Left kidney (tissue), 8 donors: ENCODE measurements at places on chromosomes 2 and 18. TPM values are rescaled to one million over a fixed set of nuclear protein-coding genes. Genes with fewer than 3 reads are reported as not detected.

TDRD15 gene
- not detected for polyA plus RNA-seq

INHBB gene
- polyA plus RNA-seq, result not detected

EN1 gene
- polyA plus RNA-seq, result not detected

TGFA gene
- polyA plus RNA-seq, result 19.4 TPM

LAMA3 gene
- polyA plus RNA-seq, result 2.0 TPM

CCDC68 gene
- polyA plus RNA-seq, result 11.9 TPM

EMILIN2 gene
- 11.8 TPM for polyA plus RNA-seq

MORN2 gene
- polyA plus RNA-seq, result 50.5 TPM

RGPD4 gene
- 0.03 TPM for polyA plus RNA-seq

GALNT13 gene
- 2.8 TPM for polyA plus RNA-seq

DNA sequence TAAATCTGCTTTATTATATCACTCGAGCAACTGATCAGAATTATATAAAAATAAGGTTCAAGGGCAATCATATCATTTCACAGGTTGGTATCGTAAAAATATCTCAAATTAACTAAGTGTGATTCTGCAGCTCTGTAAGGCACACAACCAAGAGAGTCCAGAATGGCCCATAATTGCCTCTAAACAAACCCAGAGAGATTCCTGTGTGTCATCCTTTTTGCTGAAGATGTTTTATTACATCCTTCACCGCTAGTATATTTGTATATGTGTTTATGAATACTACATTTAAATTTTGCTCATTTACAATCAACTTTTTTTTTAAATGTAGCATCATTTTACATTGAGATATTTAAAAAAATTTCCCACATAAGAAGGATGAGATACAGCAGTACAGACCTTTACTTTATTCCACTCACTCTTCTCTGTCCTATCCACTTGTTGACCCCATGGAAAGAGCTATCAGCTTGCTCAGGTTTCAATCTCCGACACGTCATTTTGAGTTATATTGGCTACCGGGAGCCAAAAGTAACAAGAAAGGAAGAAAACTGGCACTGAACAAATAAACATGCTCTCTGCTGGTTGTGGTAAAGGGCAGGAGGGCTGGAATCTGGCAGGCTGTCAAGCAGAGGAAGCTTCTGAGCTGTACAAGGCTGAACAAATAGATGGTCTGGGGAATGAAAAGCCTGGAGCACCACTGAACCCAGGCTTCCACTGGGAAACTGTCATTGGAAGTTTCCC lies 23.1 kb downstream of the PLA2R1 start:
- peak; percentile 14 for DNase-seq

DNA sequence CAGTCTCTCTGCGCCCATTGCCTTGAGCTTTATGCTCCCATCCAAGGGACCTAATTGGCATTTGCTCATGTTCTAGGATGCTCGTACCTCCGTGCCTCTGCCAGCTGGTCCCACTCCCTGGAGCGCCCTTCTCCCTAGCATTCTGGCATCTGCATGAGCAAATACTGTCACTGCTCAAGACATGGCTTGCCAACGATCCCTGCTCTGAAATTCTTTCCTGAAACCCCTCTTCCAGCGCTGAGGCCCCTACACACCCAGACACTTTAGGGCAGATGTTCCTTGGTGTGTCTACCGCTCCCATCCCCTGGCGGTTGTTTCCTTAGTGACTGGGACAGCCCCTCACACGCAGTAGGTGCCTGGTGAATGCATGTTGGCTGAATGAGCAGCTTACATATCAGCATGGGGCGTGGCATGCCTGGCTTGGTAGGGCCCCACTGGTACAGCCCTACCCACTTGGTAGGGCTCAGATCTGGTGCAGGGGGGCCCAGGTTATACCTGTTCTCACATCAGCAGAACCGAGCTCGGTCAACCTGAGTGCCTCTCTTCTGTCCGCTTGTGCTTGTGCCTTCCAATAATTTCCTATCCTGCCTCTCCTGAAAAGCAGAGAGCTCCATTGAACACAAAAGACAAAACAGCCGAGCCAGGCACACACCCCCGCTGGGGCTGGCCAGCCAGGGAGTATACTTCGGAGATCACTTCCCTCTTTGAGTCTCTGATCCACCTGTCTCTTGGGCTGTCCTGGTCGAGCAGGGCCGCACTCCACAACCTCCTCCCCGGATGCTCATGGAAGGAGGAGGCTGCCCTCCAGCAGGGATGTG lies 59.2 kb downstream of the INHBB start:
- no peak for DNase-seq

DNA sequence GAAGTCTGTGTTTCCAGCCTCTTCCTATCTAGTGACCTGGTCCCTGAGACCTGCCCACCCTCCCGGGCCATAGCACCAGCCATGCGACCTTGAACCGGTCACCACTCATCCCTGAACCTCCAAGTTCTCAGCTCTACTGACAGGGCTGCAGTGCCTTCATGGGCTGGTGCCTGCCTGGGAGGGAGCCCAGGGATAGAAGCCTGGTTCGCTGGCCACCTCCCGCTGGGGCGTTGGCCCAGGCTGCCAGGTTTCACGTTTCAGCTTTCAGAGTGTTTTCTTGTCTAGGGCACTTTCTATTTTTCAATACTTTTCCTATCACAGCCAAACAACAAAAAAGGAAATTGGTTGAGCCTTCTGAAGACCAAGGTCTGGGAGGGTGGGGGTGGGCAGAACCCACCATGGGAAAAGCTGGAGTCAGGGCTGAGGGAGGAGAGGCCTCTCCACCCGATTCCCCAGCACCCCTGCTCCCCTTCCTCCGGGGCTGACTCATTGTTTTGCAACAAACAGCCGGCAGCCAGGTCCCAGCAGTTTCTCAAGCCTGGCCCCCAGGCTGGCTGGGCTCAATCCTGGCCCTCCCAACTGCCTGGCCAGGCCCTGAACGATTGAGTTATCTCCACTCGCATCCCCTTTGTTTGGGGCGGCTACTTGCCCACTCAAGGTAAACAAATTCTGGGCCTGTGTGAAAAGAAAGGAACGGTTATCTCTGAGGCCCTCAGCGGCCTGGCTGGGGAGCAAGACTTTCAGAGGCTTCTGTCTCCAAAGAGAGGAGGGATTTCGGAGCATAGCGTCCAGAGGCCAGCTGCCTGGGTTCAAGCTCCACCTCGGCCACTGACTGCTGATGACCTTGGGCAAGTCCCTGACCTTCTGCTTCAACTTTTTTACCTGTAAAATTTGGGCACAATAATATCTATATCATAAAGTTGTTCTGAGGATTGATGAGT lies 47.5 kb downstream of the ZFP36L2 start:
- peak; percentile 68 for DNase-seq

GRCh38 chr2:105055613-105056012 lies 17.7 kb downstream of the MRPS9 start:
- DNase-seq, result no peak

DNA sequence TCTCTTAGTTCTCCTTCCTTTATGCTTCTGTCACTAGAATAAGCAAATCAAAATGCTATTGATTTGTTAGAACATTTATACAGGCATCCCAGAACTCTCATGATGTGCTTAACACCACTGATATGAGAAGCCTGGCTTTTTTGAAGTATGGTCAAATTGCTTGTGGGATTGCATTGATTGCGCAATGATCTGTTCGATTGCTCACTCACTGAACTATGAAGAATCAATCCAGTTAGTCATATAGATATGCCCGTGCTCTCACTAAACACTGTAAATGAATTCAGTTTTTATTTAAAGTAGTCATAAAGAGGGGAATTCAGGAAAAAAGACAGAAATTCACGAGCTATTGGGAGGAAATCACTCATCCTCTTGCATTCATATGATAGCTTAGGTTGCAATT lies 1237.8 kb downstream of the SUCLG1 start:
- no peak for DNase-seq

DNA sequence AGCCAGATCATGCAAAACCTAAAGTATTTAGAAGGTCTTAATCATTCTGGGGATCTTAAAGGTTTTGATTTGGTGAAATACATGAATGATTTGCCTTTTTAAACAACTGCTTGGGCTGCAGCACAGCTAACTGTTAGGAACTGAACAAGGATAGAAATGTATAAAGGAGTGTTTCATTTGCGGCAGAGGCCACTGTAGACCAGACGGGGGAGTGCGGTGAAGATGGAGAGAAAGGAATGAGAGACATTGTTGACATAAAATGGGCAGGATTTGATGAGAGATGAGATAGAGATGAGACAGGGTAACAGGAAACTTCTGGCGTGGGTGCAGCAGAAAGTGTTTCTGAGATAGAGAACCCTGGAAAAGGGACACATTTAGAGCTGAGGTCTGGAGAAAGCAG lies 308.1 kb downstream of the TMX3 start:
- DNase-seq, result no peak

GRCh38 chr2:79994965-79995364 lies 309.6 kb downstream of the LRRTM1 start:
- DNase-seq, result no peak

DNA sequence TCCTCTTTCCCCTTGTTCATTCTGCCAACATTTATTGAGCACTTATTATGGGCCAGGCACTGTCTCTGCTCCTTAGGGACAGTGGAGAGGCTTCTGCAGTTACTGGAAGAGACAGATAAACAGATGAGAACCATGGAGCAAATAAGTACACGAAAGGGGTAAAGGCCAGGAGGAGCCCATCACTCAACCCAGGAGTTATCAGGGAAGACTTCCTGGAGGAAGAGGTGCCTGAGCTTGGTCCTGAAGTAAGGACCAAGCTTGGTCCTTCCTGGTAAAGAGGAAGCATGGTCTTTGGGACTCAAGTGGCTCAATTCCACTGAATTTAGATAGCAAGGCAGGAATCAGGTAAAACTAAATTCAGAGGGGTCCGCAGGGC lies 1.7 kb downstream of the ACTG2 start:
- no peak for DNase-seq

GRCh38 chr2:11344956-11345677 lies 681 bp upstream of the ROCK2 start:
- peak; percentile 60 for DNase-seq

- DNase-seq, result no peak
These were observed 182.7 kb downstream of the INHBB start for GRCh38 chr2:120528693-120529076.

GRCh38 chr2:189580241-189580651 lies 340 bp downstream of the SLC40A1 start:
- no peak for DNase-seq

DNA sequence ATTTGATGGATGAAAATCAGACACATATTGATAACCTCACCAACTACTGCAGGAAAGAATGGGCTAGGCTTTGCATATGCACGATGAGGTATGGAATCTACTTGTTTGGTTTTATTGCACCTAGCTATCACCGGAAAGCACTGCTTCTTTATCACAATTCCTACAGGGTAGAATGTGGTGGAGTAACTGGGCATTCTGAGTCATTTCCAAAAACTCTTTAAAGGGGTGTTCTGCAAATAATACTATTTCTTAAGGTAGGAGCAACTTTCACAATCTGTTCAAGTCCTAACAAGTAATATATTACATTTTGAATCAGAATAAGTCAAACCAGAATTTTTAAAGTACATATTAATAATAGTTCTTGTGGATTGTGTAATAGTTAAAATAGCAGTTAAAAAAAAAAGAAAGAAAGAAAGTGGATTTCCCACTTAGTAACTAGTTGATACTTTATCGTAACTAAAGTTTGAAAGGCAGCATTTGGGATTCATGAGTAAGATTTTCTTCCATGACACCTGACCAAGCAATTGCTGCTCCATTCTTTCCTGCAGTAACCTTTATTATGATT lies 40.5 kb downstream of the INO80C start:
- no peak for DNase-seq

GRCh38 chr2:176284461-176285049 lies 15.3 kb downstream of the MTX2 start:
- DNase-seq, result no peak

DNA sequence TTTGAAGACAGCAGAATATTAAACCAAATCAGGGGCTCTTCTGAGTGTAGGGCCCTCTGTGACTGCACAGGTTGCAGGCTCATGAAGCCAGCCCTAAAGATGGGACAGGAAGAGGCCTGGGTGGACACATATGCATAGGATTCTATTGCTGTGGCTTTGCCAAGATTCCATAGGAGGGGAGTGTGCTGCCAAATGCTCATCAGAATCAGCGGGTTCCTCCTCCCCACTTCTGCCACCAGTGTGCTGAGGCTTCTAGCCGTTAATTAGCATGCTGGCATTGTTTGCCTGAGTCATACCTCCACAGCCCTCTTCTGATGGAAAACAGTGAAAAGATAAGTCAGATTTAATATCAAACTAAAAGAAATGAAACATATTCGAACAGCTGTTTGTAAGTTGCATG lies 103.9 kb upstream of the TMEFF2 start:
- no peak for DNase-seq

DNA sequence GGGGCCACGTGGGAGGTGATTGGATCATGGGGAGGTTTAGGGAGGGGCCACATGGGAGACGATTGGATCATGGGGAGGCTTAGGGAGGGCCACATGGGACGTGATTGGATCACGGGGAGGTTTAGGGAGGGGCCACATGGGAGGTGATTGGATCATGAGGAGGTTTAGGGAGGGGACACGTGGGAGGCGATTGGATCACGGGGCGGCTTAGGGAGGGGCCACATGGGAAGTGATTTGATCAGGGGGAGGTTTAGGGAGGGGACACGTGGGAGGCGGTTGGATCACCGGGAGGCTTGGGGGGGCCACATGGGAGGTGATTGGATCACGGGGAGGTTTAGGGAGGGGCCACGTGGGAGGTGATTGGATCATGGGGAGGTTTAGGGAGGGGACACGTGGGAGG lies 22.5 kb upstream of the SALL3 start:
- DNase-seq, result no peak

DNA sequence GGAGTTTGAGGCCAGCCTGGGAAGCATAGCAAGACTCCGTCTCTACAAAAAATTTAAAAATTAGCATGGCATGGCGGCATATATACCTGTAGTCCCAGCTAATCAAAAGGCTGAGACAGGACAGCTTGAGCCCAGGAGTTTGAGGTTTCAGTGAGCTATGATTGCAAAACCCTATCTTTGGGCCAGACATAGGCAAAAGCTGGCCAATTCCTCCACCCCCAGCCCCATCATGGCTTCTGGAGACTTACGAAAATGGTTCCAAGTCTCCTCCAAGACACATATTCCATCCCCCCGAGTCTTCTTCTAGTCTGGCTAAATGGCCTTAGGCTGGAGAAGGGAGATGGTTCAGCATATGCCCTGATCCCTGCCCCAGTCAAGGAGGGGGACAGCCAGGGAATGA lies 172.8 kb upstream of the HAAO start:
- no peak for DNase-seq

DNA sequence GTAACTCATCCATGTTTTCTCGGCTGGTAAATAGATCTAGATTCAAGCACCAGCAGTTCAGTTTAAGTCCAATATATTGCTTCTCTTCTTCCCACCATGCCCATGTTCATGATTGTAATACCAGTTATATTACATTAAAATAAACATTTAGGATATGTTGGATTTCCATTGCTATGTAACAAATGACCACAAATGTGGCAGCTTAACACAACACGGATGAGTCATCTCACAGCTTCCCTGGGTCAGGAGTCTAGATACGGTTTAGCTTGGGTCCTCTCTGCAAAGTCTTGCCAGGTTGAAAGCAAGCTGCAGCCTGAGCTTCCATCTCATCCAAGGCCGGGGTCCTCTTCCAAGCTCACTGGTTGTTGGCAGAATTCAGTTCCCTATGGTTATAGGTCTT lies 39.4 kb upstream of the SMAD2 start:
- no peak for DNase-seq

DNA sequence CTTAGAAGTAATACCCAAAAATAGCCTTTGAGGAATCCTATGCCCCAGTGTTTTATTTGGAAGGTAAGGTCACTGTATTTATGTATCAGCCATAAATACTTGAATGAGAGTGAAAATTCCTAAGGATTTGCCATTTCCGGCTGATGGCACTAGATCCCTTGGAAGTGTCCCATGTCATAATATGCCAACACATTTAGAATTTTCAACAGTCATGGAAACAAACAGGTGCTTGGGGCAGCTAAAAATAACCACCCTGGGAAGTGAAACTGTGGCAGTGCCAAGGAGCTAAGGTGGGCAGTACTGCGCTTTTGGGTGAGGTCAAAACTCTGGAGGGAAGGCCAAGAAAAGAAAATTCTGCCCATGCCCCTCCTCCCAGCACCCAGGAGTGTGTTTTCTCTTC lies 80.2 kb downstream of the TCF7L1 start:
- DNase-seq, result no peak
